ENCODE measurements at places on chromosomes 16 and 17. TPM values are rescaled to one million over a fixed set of nuclear protein-coding genes. Genes with fewer than 3 reads are reported as not detected.

ZFP3 gene
- 0.94 TPM for total RNA-seq

TNFAIP1 gene
- 86.3 TPM for total RNA-seq

NUBP1 gene
- 30.0 TPM for total RNA-seq

MT4 gene
- not detected for total RNA-seq

RNF112 gene
- 0.10 TPM for total RNA-seq
